Glutamatergic neuron (in vitro differentiated cells): ENCODE measurements at places on chromosomes 7 and 10. TPM values are rescaled to one million over a fixed set of nuclear protein-coding genes. Genes with fewer than 3 reads are reported as not detected.

STK31 gene
- 1.7 TPM for total RNA-seq

ZP3 gene
- total RNA-seq, result 3.4 TPM

GNG11 gene
- total RNA-seq, result 0.56 TPM

LSM8 gene
- total RNA-seq, result 36.5 TPM

HTR5A gene
- 0.20 TPM for total RNA-seq

GRID2IP gene
- 0.66 TPM for total RNA-seq

CALHM3 gene
- total RNA-seq, result not detected

PGAM2 gene
- 13.3 TPM for total RNA-seq

CCDC3 gene
- 13.8 TPM for total RNA-seq

TMEM225B gene
- total RNA-seq, result 0.66 TPM

TCF7L2 gene
- 5.0 TPM for total RNA-seq

CLRN3 gene
- not detected for total RNA-seq

TUBB8 gene
- 1.1 TPM for total RNA-seq

KCND2 gene
- total RNA-seq, result 1.2 TPM

POM121L12 gene
- total RNA-seq, result not detected

AS3MT gene
- 8.3 TPM for total RNA-seq
